ENCODE measurements at places on chromosomes 1 and 21. TPM values are rescaled to one million over a fixed set of nuclear protein-coding genes. Genes with fewer than 3 reads are reported as not detected.
A peak's percentile ranks its signal among the peaks of the same experiment; 100 is the strongest.

DNA sequence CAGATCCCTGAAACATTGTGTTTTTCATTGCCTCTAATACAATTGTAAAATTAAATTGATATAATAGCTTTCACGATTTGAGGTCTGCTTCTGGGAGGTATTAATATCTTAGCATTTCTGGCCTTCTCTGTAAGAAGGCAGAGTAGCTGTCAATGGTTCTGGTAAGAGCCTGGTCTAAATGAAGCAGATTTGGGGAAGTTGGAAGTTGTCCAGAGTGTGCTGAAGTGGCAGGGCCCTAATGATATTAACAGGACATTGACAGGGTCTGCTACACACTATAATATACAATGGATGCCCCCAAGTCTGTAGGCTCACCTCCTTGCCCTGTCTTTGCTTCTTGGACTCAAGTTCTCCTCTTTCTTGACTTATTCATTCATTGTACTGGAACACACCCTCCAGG is 99.5 kb downstream of the C4BPA start:
- DNase-seq, result no peak

DNA sequence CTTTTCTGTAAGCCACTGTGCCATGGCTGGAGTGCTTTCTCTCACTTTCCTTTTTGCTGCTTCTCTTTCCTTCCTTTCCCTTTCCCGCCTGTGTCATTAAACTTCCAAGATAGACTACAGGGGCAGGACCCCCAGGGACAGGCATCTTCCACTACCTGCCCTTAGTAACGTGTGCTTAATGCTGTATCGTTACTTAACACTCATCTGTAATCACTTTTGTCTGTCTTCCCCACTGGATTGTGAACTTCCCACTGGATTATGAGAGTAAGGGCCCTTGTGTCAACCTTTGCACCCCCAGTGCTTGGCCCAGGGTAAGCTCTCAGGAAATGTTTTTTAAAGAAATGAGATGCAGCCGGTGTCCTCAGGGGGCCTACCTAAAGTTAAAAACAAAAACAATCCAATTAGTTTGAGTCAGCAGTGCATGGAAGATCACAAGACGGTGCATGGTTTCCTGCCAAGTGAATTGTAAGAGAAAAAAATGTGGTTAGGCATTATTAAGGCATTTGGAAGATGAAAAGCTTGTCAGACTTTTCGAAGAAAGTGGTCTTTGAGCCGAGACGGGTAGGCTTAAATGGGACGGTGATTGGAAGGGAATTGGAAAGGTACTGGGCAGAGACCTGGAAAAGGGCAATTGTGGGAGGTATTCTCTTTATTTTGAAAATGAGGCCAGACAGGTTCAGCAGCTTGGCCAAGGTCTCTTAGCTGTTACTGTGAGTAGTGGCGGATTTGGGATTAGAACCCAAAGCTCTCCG is 958 bp downstream of the LYPLAL1 start:
- peak; percentile 28 for DNase-seq

GRCh38 chr21:16262091-16262490 is 532.3 kb downstream of the USP25 start:
- DNase-seq, result no peak

DNA sequence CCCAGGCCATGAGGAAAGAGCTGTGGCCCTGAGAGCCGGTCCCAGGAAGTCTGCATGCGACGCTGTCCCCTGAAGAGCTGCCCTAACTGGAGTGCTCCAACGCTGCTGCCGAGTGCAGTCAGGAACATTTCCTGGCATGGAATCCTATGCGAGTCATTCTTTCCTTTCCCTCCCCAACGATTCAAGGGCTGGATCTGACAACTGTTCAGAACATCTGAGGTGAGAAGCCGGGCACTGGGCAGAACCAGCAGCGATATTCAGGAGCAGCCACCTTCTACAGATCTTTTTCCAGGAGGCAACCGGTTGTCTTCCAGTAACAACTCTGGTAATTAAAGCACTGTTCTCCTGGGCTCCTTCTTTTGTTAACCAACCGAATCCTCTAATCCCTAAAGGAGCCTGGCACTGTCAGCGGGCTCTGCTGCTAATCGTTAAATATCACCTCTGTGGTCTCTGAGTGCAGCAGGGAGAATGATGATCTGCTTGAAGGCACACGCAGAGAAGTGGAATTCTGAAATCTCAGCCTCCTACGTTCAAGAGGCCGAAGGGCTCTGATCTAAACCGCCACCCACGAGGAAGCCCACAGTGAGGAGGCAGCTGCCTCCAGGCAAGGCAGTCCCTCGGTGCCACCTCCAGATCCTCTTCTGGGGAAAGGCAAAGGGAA is 55.8 kb downstream of the SLC45A1 start:
- DNase-seq, result peak; percentile 74

DNA sequence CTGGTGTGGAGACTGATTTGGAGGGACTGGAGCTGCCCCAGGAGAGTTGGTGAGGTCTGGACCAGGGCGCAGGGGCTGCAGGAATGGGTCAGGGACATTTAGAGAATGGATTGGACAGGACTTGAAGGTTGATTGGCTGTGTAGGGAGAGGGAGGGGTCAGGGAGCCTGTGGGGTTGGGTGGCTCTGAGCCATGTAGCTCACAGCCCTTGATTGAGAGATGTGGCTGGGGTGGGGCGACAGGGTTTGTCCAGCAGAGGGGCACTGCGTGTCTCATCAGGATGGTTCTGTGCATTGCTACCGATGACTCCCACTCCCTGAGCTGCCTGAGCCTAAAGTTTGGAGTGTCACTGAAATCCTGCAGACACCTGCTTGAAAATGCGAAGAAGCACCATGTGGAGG is 12.1 kb downstream of the AZIN2 start:
- DNase-seq, result no peak

- peak; percentile 66 for DNase-seq
Observed at GRCh38 chr1:61082311-61083012, at the start of gene NFIA. NFIA (plus strand) TSS chr1:61082561.

DNA sequence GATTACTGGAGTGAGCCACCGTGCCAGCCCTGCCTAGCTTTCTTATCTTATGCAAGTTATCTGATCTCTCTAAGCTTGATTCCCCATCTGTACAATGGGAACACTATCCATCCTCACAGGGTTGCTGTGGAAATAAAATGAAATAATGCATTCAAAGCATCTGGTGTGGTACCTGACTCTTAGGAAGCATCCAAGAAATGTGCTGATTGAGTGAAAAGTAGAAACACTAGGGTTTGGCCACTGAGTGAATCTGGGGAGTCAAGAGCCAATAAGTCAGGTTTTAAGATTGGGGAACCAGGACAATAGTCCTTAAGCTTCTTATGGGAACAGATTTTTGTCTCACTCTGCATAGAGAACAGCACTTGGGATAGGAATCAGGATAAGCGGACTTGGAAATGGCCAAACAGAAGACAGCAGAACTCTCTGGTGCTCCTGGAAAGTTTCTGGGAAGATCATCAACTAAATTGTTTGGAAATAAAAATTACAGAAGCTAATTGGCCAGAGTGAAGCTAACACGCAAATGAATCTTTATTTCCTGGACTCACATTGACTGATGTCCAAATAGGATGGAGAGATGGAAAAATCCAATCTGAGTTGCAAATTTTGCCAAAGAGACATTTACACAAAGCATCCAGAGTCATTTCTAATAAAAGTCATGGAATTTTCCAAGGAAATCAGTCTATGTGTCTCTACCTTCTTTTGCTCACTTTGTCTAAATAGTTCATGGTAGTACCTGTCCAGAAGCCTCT is 3.3 kb downstream of the PAFAH2 start:
- DNase-seq, result no peak

GRCh38 chr1:88595355-88596002 is 88.6 kb upstream of the PKN2 start:
- DNase-seq, result no peak

GRCh38 chr1:7010534-7011200 is 225.4 kb downstream of the CAMTA1 start:
- DNase-seq, result no peak

DNA sequence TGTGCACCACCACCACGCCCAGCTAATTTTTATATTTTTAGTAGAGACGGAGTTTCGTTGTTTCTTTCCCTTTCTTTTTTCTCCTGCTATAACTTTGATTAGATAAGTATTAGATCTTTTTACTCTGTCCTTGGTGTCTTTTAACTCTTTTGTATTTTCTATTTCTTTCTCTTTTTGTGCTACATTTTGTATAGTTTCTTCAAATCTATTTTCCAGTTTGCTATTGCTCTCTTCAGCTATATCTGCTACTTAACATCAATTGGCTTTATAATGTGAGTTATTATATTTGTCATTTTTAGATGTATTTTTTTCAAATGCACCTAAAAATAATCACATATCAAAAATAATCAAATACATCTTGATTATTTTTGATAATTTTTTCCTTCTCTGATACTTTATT is 16.0 kb upstream of the ERRFI1 start:
- DNase-seq, result no peak

GRCh38 chr1:6989212-6990159 is 204.2 kb downstream of the CAMTA1 start:
- DNase-seq, result no peak

DNA sequence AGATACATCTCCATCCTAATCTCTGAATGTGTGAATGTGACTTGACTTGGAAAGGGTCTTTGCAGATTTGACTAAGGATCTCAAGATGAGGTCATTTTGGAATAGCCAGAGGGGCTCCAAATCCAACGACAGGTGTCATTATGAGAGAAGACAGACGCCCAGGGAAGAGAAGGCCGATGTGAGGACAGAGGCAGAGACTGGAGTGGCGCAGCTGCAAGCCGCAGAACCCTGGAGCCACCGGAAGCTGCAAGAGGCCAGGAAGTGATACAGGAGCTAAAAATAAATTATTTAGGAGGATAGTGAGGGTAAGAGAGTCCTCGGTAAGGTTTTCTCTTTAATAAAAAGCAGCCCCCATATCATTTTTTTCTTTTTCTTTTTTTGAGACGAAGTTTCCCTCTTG is 9.7 kb upstream of the AADACL4 start:
- DNase-seq, result no peak

DNA sequence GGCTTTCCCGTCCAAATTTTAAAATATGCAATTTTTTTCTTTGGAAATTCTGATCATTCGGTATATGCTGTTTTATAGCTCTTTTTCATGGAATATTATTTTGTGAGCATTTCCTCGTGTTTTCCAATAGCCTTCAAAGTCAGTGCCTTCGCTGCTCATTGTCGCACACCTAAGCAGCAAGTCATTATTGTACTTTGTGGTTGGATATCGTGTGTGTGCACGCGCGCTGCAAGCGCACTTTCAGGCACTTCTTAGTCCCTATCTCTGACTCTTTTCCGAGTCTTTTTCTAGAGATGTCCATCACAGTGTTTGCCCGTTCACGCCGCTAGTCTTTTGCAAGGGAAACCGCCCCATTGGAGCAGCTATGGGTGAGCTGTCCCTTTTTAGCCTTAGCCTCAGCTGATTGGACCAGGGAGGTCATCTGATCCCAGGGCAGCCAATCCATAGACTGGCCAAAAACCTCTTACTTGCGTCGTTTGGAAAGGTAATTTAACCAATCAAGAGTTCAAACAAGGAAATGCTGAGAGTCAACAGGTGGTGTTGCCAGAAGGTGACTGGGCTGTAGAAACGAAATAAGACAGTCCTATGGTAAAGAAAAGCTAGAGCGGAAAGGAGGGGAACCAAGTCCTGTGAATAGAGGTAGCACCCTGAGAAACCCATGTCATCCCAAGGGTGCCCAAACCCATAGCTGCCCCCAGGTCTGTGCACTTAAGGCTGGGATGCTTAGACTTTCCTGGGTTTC is 710 bp upstream of the HYI start:
- peak; percentile 87 for DNase-seq

DNA sequence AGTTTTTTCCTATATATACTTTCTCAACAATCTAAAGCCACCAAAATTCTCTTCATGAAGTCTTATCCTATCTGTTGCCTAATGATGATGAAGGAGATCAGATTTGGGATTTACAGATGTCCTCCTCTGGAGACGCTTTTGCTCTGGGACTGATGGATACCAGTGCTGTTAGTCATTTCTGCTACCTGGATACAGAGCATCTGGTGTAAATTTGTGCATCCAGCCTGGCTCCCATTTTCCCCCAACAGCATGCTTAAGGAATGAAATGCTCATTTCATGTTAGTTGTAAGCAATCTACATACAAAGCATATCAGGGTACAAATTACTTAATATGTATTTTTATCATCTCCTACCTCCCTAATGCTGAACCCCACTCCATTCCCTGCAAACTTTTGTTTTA is 57.7 kb downstream of the HNRNPR start:
- DNase-seq, result no peak

DNA sequence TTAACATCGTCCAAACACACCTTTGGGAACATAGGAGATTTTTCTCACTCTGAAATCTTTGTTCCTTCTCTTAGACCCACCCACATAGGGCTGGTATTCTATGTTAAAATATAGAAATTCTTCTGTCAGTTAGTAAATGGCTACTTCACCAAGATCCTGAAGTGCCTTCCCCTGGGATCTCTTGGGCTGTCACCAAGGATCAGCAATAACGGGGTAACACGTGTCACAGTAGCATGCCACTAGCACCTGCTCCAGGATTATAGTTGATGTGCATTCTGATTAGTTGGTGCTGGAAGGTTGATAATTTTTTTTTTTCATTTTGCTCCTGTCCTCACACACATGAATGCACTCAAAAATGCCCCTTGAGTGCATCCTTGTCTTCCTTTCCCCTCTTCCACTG is 298.7 kb downstream of the NTNG1 start:
- no peak for DNase-seq

GRCh38 chr21:20570824-20571232 is 427.4 kb upstream of the NCAM2 start:
- no peak for DNase-seq

- no peak for DNase-seq
Observed at GRCh38 chr21:39055167-39055767, 128.0 kb downstream of the PSMG1 start.

DNA sequence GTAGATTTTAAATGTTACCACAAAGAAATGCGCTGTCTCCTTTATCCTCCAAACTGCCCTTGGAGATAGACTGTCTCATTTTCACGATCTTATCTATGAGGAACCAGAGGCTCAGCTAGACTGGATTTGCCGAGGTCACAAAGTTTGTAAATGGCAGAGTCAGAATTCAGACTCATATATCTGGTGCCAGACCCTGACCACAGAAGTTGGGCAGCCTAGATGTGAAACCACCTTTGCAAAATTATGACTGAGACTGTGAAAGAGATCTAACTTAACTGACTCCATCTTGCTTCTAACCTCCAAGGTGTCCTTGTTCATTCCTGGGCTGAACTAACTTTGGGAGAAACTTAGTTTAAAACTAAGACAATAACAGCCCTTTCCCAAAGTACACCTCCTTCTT is 14.1 kb downstream of the CNR2 start:
- no peak for DNase-seq

DNA sequence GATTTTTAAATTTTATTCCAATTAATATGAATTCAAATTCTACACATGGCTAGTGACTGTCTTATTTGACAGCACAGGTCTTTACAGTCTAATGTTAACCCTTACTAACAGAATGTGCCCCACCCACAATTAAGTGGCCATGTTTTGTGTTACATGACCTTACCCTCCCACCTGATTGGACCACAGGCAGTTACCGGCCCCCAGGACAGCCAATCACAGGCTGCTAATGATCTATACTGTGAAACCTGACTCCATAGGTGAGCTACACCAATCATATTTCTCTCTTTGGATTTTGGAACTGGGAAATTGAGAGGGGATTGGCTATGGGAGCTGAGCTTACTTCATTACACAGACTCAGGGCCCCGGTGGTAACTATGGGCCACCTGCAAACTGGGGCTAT is 27.5 kb downstream of the ZP4 start:
- DNase-seq, result no peak

Gene KHDC4
- total RNA-seq, result 44.5 TPM

Gene AVPR1B
- total RNA-seq, result 0.40 TPM

Gene KCNK1
- total RNA-seq, result 24.5 TPM

Gene HFM1
- 0.60 TPM for total RNA-seq

Gene TNFSF4
- total RNA-seq, result 1.5 TPM

Gene LCE1C
- not detected for total RNA-seq

Gene CEP170
- total RNA-seq, result 38.9 TPM
